Left renal pelvis (tissue), 4 donors: ENCODE measurements at places on chromosomes 6 and 20. TPM values are rescaled to one million over a fixed set of nuclear protein-coding genes. Genes with fewer than 3 reads are reported as not detected.

GRCh38 chr20:40486297-40486696, 202.7 kb downstream of the MAFB start:
- DNase-seq, result no peak

GRCh38 chr6:43029120-43029519, 7.7 kb downstream of the RRP36 start:
- no peak for DNase-seq

The SIRPD gene
- polyA plus RNA-seq, result not detected

The FNDC11 gene
- polyA plus RNA-seq, result 1.2 TPM

The CDH4 gene
- 1.1 TPM for polyA plus RNA-seq

The PNPLA1 gene
- polyA plus RNA-seq, result 2.7 TPM
